CD4-positive, alpha-beta T cell treated with Interleukin-1 beta for 1 hour (primary cell): ENCODE measurements at places on chromosomes 2 and 18.
A peak's percentile ranks its signal among the peaks of the same experiment; 100 is the strongest.

DNA sequence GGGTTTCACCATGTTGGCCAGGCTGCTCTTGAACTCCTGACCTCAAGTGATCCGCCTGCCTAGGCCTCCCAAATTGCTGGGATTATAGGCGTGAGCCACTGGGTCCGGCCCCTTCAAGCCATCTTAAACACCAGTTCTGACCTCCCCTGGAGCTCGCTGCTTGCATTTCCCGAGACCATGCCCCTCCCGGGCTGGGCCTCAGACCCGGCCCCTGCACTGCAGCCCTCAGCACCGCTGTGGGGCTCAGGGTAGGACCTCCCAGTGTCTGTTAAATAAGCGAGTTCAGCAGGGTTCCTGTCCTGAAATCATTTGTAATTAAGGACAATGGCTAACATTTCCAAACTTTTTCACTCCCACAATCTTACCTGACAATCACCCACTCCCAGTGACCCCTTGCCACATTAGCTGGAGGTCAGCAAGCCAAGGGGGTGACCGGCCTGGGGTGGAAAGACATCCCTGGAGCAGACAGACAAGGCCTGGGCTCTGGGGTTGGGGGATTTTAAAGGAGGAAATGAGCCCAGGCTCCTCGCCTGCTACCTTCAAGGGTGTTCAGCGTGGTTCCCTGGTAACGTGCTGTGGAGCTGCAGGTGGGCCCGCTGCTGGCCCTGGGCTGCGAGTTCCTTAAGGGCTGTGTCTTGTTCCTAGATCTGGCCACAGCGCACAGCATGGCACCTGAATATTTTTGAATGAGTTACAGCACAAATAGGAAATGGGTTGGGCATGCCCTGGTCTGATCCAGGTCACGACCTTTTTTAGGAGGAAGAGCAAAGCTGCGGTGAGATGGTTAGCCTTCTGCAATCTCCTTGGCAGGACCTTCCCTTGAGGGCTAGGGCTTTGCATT lies 15.1 kb downstream of the CYS1 start:
- no peak for DNase-seq

DNA sequence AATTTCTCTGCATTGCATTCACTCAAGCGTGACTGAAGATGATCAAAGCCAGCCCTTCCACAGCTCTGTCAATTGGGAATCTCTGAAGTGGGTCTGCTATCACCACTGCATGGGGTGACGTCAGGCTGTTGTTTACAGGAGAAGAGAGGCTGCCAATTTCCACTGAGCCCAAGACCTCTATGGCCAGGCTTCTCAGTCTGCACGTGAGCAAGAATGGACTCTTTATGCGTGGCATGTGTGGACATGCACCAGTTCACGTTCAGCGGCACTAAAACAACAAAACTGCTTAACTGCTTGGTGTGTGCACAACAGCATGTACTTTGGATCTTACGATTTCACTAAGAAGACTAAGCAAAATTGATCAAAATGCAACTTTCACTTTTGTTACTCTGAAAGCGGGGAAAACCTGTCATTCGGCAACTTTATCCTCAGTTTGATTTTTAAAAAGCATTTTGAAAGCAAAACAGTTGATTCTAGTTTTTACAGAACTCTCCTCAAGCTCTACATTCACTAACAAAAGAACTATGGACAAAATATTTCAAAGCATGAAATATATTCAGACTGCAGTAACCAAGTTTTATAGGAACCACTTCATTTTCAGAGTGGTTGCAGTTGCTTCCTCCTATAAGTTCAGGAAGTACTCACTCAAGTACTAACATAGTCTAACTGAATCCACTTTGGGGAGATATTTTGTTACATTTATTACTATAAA lies 77.0 kb upstream of the SERTAD2 start:
- peak; percentile 55 for DNase-seq

- no peak for DNase-seq
Measured at GRCh38 chr2:232626584-232626983, 6.8 kb upstream of the EFHD1 start.

- DNase-seq = no peak
Measured at GRCh38 chr2:42758751-42759150, 5.2 kb downstream of the OXER1 start.

- no peak for DNase-seq
Measured at GRCh38 chr2:27702302-27702701, 38.6 kb downstream of the SLC4A1AP start.

DNA sequence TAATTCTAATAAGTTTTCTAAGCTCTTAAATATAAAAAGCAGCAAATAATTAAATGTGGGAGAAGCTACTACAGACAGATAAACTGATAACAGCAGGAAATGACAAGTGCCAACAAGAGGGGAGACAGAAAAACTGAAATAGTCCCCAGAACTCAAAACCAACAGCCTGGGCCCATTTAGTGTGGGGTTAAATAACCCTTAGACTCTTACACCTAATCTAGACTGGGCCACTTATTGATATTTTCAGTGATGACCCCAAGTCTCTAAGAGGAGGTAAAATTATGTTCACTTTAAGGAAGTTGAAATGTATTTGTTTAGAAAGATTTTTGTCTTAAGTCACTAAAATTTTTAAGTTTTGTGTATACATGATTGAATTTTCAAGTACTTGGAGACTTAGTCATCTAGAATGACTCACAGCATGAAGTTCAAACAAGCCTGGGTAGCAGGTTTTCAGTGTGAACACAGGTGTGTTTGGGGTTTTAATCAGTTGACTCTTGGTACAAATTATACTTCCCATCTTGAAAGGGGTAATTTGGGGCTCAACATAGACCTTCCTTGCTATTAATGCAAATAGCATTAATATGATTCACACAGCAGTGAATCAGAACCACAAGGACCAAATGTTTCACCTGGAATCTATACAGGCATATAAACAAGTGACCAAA lies 54.9 kb upstream of the MYO3B start:
- DNase-seq = no peak

DNA sequence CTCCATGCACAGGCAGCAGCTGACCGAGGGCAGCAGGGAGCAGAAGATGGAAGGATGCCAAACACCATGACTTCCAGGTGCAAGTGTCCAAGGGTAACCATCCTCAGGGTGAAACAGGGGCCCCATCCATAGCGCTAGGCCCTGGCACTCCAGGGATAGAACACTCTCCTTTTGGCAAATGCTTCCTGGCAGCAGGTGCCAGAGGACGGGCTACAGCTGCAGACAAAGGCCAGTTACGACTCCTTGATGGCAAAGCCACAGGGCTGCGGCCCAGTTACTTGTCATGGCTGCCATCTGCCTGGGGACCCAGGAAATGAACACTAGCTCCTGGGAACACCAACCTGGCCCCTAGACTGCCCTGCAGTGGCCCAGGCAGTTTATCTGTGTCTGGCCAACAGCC lies 178.8 kb downstream of the TMEM163 start:
- no peak for DNase-seq

GRCh38 chr18:4024702-4025101 lies 430.4 kb downstream of the DLGAP1 start:
- no peak for DNase-seq

DNA sequence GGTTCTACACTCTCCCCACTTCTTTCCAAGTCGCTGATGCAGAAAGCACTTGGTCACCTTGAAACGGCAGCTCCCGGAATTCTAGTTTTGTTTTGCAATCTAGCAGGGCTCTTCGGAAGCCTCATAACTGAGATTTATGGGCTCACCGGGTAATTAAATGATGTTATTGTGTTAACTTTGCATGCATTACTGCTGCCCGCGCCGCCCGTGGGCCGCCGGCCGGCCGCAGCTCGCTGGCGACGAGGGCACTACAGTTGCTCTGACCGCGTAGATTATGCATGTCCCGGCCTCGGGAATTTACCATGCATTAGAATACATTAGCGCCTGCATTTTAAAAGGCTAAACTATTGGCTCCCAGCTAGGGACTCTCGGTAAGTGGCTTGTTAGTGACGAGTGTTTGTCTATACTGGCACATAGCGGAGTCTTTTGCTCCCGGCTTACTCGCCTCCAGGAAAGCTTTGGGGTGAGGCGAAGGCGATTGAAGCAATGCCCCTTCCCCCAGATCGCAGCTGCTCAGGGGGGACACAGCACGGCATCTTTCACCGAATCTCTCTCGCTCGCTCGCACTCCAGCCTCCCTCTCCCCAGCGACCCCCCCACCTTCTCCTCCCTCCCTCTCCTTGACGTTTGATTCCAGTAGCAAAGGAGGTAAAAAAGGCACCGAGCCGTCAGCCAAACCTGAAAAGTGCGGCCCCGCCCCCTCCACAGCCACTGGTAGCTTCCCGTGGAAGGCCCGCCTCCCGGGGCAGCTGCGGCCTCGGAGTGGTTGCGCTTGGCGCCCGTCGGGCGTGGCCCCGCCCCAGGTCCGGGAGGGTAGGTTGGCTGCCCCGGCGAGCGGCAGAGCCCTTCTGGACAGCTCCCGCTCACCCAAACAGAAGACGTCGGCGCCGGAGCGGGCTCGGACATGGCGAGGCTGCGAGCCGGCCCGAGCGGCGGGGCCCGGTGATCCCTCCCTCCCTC lies at the start of gene ONECUT2:
Gene ONECUT2, plus strand, starts transcription at position 839 of the 959 bp plus-strand sequence. CDS start 343 bp downstream, outside the sequence.
- peak; percentile 73 for DNase-seq

DNA sequence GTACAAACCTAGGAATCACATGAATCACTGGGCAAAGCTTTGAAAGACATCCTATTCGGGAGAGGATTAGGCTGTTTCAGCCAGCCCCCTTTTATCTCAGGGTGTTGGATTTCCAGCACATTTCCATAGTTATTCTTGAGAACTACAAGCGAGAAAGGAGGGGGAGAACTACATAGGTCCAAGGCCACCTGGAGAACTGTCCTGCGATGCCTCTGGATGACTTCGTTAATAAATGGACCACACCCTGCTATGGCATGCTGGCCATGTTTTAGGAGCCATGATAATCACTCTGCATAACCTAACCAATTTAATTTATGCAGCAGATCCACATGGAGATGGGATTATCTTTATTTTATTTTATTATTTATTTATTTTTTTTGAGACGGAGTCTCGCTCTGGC lies 29.9 kb downstream of the RHBDD1 start:
- DNase-seq = no peak

DNA sequence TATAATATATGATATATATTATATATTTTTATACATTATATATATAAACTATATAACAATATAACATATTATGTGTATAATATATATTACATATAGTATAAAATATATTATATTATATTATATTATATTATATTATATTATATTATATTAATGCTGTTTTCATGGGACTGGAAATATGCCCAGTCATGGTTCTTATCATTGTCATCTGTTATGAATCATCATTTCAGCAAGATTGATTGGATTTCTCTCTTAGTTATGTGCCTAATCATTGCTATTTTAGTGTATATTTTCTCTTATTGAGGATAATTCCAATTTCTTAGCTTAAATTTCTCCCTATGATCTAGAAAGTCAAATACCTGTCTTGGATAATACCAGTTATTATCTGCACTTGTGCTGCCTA lies 617.8 kb downstream of the TRIB2 start:
- DNase-seq = no peak

DNA sequence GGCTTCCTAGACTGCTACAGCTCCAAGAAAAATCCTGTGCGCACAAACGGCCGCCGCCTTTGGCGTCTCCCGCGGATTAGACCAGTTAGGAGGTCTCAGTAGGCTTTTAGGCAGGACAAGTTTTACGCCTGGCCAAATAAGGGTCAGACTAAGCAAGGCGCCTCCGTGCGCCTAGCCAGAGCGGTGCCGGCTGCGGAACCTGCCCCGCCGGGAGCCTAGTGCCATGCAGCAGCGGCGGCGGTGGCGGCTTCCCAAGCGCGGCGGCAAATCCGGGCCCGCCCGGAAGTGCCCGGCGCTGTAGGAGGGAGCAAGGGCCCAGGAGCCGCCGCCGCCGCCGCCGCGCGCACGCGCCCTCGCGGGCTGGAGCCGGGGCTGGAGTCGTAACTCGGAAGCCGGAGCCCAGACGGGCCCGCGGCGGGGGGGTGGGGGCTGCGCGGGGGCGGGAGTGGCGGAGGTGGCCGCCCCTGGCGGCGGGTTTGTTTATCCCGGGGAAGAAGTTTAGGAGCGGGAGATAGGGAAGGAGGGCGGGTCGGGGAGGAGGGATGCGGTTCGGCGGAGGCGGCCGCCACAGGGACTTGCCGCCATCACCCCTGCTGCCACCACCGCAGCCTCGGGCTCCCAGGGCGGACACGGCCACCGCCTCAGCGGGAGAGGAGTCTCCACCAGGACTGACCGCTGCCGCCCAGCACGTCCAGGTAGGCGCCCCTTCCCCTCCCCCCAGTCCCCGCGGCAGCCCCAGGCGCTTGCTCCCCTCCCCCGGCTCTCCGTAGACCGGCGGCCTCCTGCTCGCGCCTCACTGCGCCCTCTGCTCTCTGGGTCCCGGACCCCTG lies at the start of gene SPOPL:
Gene SPOPL, plus strand, starts transcription at position 346 of the 830 bp plus-strand sequence. CDS start 48,447 bp downstream, outside the sequence.
- peak; percentile 89 for DNase-seq

DNA sequence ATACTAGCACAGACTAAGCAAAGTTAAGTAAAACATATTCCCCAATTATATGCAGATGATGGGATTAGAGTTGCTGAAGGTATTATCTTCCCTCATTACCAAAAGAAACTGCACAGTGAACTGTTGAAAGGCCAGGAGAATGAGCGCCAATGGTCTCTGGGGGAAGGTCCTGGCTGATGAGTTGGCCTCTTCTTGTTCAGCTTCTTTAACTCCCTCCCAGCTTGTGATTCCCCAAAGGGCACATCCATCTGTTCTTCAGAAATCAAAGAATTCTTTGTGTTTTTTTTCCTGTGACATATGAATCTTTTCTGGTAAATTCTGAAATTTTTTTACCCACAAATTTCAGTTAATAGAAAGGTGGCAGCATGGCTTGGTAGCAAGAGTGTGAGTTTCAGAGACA lies 667.6 kb downstream of the CNTNAP5 start:
- no peak for DNase-seq

DNA sequence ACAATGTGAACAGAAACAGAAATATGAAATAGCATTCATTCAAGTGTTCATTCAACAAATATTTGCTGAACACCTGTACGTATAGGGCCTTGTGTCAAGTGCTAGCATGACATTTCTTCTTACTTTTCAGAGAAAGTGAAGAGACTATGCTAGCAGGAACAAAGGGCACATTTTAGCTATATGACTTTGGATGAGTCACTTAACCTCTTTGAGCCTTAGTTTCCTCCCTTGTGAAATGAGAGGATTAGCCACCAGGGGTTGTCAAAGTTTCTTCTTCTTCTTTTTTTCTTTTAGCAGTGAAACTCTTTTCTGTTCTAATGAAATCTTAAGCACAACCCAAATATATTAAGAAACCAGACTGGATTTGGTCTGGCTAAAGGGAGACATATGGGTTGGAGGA lies 53.1 kb downstream of the FIGN start:
- no peak for DNase-seq

GRCh38 chr2:232588680-232589585 lies 38.4 kb downstream of the EIF4E2 start:
- no peak for DNase-seq

DNA sequence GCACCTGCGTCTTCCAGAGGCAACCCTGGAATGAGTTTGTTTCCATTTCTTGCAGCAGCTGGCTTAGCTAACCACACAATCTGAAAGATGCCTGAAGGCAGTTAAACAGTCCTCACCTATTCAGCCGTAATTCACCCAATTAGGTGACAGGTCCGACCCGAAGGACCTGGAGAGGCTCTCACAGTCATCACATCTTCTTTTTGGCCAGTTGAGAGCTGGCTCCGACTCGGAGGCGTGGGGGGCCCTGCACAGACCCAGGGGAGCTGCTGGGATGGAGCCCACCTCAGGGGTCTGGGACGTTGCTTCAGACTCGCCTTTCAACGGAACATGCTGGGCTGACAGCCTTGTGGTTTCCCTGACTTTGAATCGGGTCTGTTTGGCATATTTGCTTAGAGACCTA lies 187.3 kb downstream of the RTP5 start:
- DNase-seq = no peak

GRCh38 chr2:219002395-219003266 lies 9.4 kb upstream of the CRYBA2 start:
- DNase-seq = no peak

- DNase-seq = no peak
Measured at GRCh38 chr2:201698588-201699226, at the start of gene MPP4. MPP4 (minus strand) TSS chr2:201698644; CDS start chr2:201693954, 4,690 bp downstream.

- no peak for DNase-seq
Measured at GRCh38 chr18:3058328-3059191, 45.6 kb upstream of the LPIN2 start.
